Activated CD4-positive, CD25-positive, alpha-beta regulatory T cell (primary cell): ENCODE measurements at places on chromosomes 6 and 20.

DNA sequence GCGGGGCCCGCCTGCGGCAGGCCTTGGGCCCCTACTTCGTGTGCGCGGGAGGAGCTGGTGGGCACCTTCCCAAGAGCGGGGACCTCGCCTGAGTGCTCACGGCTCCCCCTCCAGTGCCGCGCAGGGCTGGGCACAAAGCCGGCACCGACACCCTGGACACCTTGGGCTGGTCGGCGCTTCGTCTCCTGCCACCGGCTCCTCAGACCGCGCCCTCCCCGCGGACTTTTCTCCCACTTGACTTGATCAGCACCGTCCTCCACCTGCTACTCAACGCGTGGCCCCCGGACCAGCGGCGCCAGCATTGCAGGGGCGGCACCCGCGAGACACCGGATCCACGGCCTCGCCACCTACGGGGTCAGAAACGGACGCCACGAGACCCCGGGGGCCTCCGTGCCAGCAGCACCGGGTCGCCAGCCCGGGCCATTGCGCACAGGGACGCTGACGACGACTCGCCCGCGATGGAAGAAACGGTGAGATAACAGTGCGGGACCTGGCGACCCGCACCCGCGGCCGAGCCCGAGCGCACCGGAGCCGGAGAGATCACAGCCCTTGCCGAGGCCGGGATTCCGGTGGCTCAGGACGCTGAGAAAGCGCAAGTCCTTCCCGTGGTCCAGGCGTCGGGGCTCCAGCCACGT, 154.2 kb downstream of the DLL1 start:
- DNase-seq, result no peak

DNA sequence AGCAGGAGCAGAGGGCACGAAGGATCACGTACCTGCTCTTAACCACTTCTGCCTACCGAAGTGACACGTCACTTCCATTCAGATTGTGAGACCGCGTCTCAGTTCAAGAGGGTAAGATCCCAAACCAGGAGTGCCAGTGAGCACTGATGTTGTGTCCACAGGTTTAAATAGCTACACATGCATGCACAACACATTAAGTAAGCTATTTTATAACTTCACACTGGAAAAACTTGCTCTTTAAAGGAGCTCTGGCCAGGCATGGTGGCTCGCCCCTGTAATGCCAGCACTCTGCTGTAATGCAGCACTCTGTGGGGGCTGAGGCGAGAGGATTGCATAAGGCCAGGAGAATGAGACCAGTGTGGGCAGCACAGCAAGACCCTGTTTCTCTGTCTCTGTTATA, 21.1 kb downstream of the ABHD12 start:
- no peak for DNase-seq

DNA sequence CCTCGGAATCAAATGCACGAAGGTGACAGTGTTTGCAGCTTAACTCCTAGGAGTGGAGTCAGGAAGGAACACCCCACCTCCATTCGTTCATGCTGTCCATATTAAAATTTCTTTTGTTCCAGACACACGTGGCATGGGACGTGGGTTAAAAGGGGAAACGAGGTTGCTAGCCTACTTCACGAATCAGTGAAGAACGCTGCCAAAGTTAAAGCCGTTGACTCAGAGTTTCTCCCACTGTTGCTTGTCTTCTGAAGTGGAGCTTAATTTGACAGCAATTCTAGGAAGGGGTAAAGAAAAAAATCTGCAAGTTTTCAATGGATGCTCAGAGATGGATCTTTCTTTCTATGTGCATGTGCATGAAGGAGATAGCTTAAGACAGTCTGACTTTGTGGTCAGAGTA, 499.1 kb downstream of the CD83 start:
- no peak for DNase-seq

DNA sequence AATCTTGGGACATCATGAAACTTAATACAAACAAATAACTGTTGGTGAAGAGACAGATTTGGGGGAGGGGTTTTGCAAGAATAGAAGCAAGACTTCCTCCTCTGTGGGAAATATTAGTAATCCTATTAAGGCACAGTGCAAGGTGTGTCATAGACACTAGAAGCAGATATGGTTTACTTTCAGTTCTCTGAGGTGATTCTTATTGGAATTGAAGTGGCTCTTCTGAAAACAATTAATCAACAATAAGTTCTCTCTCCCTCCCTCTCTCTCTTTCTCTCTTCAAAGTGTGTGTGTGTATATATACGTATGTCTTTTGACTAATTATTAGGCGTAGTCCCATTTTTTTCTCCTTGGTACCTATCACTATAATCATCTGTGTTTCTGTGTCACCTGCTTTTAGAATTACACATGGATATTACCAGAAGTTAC, 99.8 kb downstream of the HIVEP2 start:
- DNase-seq, result no peak

- no peak for DNase-seq
Observed at GRCh38 chr6:76351275-76351674, 278.8 kb upstream of the IMPG1 start.

- DNase-seq, result no peak
Observed at GRCh38 chr6:142331075-142331551, 29.3 kb downstream of the ADGRG6 start.
